ENCODE measurements at places on chromosomes 5 and 9.

- DNase-seq, result no peak
Observed at GRCh38 chr5:66960369-66961137, 236.0 kb downstream of the CD180 start.

- no peak for DNase-seq
Observed at GRCh38 chr9:80157561-80157983, 585.8 kb downstream of the TLE4 start.

GRCh38 chr5:68033029-68033428 lies 182.5 kb upstream of the PIK3R1 start:
- no peak for DNase-seq

GRCh38 chr9:120890320-120891244 lies 13.6 kb upstream of the PHF19 start:
- DNase-seq, result no peak

GRCh38 chr9:12723409-12724028 lies 30.3 kb downstream of the TYRP1 start:
- no peak for DNase-seq

GRCh38 chr5:171595801-171596231 lies 176.4 kb downstream of the FGF18 start:
- no peak for DNase-seq

- peak; percentile 21 for DNase-seq
Observed at GRCh38 chr9:34375901-34376595, 650 bp downstream of the MYORG start.

GRCh38 chr5:98705841-98706240 lies 67.6 kb upstream of the RGMB start:
- no peak for DNase-seq

DNA sequence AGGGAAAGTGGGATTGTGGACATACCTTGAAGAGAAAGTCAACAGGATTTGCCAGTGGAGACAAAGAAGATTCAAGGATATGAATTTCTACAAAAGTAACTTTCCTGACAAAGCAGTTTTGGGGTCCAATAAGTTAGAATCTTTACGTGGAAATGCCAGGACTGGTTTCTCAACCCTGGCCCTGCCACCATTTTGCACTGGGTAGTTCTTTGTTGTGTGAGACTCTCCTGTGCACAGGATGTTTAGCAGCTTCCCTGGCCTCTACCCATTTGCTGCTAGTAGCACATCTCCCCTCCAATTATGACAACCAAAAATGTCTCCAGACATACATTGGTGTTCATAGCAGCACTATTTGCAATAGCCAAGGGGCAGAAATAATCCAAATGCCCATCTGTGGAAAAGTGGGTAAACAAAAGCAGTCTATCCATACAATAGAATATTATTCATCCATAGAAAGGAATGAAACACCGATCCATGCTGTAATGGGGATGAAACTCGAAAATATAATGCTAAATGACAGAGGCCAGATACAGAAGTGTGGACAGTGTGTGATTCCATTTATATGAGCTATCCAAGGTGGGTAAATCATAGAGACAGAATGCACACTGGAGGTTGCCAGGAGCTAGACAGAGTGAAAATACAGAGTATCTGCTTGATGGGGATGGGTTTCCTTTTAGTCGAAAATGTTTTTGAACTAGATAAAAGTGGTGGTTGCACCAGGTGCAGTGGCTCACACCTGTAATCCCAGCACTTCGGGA lies 91.4 kb downstream of the NSUN2 start:
- DNase-seq, result no peak

DNA sequence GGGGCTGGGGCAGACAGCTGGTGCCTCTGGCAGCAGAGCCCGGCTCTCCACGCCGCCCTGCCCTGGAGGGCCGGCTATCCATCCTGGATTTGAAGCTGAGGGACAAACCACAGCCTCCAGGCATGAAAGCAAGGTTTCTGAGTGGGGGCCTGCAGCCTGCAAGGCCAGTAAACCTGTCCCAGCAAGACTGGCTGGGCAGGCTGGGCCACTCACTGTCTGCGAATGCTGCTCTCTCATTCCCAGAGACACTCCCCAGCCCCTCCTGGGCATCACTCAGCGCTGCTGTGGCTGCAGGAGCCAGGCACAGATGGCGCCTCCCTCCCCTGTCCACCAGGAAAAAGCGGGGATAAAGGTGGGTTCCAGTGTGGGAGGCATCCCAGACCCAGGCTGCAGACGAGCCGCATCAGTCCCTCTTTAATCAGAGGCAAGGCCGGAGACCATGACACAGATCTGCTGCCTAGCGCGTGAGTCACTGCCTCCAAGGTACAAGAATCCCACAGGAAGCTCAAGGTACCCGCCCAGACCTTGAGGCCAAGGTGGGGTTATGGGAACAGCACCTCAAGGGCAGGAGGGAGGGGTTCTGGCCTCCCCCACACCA lies 118.0 kb downstream of the VAV2 start:
- DNase-seq, result no peak

DNA sequence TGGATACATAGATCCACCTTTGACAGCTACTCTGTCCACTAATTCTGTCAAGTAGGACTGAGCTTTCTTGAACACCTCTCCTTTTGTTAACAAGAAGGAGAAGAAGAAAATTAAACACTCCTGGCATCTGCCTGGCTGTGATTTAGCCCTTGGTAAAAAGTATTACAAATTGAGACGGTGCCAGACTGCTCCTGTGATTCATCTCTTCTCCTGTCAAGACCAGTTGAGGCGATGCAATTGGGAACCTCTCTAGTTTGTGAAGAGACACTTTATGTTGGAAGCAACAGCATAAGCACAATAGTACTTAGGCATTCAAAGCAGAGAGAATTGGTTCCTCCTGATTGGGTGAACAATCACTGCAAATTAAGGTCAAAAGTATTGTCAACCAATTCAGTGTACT lies 72.7 kb downstream of the GHR start:
- DNase-seq, result no peak

DNA sequence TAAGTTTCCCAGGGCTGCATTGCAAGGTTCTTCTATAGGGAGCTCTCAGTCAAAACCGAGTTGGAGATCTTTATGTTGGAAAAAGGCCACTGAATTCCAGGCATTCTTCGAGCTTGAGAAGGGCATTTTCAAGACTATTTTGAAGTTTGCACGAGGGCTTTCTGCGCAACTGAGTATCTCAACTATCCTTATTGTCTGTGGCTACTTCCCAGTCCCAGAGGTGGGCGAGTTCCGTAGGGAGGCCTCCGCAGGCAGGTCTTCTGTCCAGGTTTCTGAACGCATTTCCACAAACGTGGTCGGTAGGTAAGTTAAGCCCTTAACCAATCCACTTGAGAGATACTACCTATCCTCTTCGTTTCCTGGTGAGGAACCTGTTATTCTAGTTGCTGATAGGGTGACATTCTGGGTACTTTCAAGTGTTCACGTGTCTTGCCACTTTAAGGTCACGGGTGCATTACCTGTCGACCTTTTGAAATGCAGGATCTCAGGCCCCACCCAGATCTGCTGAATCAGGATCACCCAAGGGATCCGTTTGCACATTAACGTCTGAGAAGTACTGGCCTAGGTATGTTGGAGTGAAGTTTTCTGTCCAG lies 51.4 kb upstream of the TJP2 start:
- no peak for DNase-seq

- no peak for DNase-seq
Observed at GRCh38 chr5:150626853-150627276, 13.6 kb upstream of the SYNPO start.

- no peak for DNase-seq
Observed at GRCh38 chr9:124629600-124629999, 122.4 kb upstream of the NR5A1 start.

GRCh38 chr9:83430681-83431080 lies 107.5 kb downstream of the FRMD3 start:
- DNase-seq, result no peak

DNA sequence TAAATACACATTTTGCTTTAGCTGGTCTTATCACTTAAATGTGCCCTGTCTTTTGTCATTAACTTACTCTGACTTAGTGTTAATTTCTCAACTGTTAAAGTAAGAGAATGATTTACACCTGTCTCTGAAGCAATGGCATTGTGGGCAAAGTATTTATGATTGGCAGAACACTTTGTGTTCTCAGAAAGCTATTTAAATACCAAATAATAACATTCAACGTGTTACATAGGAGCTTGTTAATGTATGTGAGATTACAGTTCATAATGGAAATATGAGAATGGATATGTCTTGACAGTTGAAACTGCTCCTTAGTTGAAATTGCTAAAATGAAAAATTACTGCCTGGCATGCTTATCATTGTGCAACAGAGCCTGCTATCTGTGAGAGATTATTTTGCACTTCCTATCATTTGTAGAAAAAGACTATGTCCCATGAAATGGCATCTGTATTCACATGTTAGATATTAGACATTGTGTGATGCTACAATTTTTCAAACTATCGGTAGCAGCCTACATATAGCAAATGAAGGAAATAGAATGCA lies 46.1 kb downstream of the PRR16 start:
- DNase-seq, result no peak

GRCh38 chr5:94888674-94889073 lies 270.2 kb downstream of the SLF1 start:
- DNase-seq, result no peak

DNA sequence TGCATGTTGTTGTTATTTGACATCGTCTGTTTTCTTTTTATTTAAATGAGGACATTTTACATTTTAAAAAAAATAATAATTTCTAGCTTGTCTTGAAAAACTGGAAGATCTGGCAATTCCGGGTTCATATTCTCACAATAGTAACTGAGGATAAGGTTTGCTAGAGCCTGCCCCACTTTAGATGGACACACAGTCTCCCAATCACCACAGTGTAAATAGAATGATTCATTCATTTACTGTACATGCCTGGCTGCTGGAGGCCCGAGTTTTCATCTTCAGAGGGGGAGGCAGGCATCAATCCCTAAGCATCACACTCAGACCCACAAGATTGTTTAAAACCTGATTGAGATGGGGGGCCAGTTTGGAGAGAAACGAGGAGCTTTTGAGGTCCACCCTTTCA lies 2039.7 kb upstream of the WWC1 start:
- DNase-seq, result no peak

GRCh38 chr5:143775258-143775657 lies 36.7 kb upstream of the HMHB1 start:
- DNase-seq, result no peak

DNA sequence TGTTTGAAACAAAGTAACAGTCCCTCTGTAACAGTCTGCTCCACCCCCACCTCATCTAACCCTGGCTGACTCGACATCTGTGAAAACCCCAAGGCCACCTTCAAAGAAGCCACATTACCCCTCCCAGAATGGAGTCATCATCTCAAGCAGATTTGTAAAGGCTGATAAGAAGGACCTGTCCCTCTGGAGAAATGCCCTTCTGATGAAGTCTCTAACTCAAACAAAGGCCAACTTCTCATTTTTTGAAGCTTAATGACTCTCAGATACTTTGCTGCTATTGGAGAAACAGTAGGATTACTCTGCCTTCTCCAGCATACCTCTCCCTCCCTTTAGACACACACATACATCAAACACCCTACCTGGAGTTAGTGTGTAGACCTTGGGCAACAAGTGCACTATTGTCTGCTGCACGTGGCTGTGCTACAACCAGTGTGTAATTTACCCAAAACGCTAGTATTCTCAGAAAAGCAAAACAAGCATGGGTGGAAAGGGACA lies 5.3 kb upstream of the SUSD1 start:
- no peak for DNase-seq

GRCh38 chr5:38396766-38397165 lies 138.4 kb downstream of the EGFLAM start:
- DNase-seq, result no peak

GRCh38 chr5:50667023-50667652 lies 701 bp downstream of the PARP8 start:
- DNase-seq, result peak; percentile 38

DNA sequence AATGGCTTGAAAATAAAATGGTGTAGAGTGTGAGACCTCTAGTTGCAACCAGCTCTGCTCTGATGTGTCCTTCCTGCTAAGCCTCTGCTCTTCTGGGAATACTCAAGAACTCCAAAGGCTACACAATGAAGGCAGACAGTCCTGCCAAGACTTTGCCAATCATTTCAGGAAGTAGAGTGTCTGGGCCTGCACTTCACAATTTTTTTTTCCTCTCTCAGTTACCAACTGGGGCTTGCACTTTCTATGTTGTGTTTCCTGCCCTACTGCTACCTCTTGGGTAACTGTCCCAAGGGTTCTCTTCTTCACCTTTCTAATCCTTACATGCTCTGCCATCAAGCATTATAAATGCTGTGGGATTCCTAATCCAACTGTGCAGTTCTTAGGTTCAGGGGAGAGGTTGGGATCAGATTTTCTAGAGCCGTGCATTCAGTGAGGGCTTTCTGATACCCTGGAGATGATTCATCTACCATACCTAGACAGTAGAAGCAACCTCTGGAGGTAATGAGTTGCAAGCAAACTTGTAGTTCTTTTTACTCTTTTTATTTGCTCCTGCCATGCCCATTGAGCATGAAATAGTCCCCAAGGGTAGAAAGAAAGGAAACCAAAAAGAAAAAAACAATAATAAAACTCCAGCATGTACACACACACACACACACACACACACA lies 365.9 kb downstream of the MLLT3 start:
- DNase-seq, result no peak

- no peak for DNase-seq
Observed at GRCh38 chr5:160629003-160629402, 207.3 kb downstream of the PTTG1 start.

- DNase-seq, result no peak
Observed at GRCh38 chr5:64634997-64635686, 55.2 kb upstream of the SHISAL2B start.

GRCh38 chr5:8727396-8727795 lies 818.5 kb downstream of the SEMA5A start:
- DNase-seq, result no peak

Data from activated T-cell treated with anti-CD3 and anti-CD28 coated beads for 4 hours (primary cell).